ENCODE measurements at places on chromosomes 2 and 18. TPM values are rescaled to one million over a fixed set of nuclear protein-coding genes. Genes with fewer than 3 reads are reported as not detected.

The ST8SIA5 gene
- not detected for total RNA-seq

- DNase-seq = no peak
Observed at GRCh38 chr2:239756031-239756789, 268.9 kb downstream of the NDUFA10 start.

- DNase-seq = no peak
Observed at GRCh38 chr2:240932001-240932723, 26.0 kb downstream of the CROCC2 start.

The HSPE1 gene
- 409 TPM for total RNA-seq

DNA sequence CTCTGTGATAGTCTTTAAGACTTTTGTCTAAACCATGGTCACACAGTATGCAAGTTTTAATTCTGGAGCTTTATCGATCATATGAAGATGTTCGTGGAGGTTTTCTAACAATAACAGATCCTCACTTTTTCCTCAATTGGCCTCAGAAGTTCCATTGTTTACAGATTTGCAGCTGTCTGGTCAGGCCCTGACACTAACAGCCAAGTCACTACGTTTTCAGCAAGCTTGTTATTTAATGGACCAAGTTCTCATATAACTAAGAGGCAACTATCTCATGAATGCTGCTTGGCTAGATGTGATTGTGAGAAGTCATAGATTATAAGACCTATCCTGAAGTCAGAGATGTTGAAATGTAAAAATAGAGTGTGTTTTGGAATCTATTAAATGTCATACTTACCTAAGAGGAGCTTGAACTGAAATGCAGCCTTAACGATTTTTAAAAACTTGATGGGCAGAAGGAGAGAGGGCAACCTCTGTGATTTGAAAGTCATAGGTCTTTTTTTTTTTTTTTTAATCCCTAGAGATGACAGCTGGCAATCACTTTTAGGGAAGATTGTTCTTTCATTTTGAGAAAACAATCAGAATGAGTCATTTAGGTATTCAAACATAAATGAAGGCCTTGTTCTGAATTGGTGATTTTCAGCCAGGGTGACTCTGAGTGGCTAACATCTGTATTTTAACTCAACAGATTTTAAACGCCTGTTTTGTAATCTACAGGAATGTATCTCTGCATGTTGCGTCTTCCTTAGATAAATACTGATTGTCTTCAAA lies 48.4 kb upstream of the NEMP2 start:
- DNase-seq = no peak

The POU3F3 gene
- not detected for total RNA-seq

- no peak for DNase-seq
Observed at GRCh38 chr2:38386377-38386776, 9.3 kb upstream of the ATL2 start.

The CXCR1 gene
- not detected for total RNA-seq

DNA sequence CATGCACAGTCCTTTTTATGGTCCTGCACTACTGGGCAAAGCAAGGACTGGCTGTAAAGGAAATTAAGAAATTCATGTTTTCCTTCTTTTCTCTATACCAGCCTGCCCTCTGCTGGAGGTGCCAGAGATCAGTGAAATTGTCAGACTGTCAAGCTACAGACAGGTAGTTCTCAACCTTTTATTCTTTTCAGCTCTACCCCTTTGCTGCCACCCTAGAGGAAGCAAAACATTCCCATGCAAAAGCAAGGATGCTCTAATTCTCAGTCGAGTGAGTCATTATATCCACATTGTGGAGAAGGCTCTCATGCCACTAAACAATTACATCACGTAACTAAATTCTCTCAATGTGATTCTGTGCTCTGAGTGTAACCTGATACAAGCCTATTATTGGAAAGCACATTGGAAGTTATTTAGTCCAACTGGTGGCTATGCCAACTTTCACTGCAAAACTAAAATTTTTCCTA lies 25.0 kb upstream of the RAPGEF4 start:
- DNase-seq = peak; percentile 74

- DNase-seq = no peak
Observed at GRCh38 chr2:157698430-157698829, 69.8 kb upstream of the ACVR1C start.

DNA sequence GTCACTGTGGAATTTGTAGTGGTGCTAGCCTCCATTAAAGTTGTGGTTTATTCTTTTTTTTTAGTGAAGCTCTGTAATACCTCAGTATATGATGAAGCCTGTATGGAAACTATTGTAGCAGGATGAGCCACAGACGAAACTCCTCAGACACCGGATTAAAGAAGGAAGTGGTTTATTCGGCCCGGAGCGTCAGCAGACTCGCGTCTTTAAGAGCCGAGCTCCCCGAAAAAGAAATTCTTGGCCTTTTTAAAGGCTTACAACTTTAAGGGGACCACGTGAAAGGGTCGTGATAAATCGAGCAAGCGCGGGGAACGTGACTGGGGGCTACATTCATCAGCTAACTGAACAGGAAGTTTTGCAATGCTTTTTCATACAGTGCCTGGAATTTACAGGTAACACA lies 8.1 kb upstream of the CCL20 start:
- DNase-seq = peak; percentile 68

- DNase-seq = no peak
Observed at GRCh38 chr2:132857319-132857718, 187.3 kb upstream of the LYPD1 start.

GRCh38 chr2:231664727-231665126 lies 43.6 kb upstream of the PTMA start:
- DNase-seq = no peak

- no peak for DNase-seq
Observed at GRCh38 chr2:37223131-37223530, 8.3 kb downstream of the CEBPZ start.

GRCh38 chr2:10245661-10246060 lies 57.0 kb upstream of the HPCAL1 start:
- DNase-seq = no peak

- DNase-seq = no peak
Observed at GRCh38 chr2:75416420-75417342, 144.1 kb downstream of the EVA1A start.

The CFAP221 gene
- total RNA-seq = not detected

The RSAD2 gene
- 2.4 TPM for total RNA-seq

All from activated CD4-positive, alpha-beta T cell treated with anti-CD3 and anti-CD28 coated beads, Interleukin-2, amount 10 ng/mL, durations not matched to agents 24 days and 14 days (primary cell).